ENCODE measurements at places on chromosomes 6 and 20.

- peak; percentile 78 for DNase-seq
Measured at GRCh38 chr20:43949741-43950618, 35.3 kb downstream of the TOX2 start.

DNA sequence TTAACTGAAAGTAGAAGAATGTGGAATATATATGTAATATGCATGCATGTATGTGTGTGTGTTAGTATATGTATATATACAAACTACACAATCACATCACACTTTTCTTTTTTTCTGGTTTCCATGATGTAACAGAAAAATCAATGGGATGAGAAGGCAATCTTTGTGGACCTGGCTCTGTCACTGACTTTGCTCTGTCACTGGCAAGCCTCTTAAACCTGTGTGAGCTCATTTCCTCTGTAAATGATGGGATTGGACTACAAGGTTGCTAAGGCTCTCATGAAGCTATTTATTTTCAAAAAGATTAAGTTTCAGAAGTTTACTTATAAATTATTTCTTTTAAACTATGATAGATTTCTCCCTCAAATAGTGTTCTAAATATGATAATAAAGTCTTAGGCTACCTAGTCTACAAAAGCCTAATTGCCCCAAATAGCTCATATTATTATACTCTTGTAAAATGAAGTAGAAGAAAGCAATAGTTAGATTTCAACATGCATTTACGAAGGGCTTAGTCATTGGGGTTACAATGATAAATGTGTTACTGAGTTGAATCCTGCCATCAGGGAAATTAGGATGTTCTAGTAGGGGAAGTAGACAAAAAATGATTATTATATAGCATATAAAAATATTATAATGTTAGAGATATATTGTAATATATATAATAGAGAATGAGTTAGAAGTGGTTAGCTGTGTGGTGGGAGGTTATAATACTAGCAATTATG is 129.3 kb downstream of the AFG1L start:
- DNase-seq, result no peak

DNA sequence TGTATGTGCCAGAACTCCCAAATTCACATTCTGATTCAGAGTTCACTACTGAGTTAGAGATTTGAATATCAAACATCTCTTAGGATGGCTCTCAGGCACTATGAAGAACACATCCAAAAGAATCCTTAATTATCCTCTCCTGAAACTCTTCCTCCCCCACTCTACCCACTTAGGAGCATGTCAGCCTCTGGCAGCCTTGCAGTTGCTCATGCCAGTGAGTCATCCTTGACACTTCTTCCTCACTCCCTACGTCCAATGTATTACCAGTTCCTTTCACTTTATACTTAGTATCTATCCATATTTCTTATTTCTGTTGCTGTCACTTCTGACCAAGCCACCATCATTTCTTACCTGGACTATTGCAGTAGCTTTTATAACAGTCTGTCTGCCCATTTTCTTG is 192.0 kb upstream of the IMPG1 start:
- no peak for DNase-seq

DNA sequence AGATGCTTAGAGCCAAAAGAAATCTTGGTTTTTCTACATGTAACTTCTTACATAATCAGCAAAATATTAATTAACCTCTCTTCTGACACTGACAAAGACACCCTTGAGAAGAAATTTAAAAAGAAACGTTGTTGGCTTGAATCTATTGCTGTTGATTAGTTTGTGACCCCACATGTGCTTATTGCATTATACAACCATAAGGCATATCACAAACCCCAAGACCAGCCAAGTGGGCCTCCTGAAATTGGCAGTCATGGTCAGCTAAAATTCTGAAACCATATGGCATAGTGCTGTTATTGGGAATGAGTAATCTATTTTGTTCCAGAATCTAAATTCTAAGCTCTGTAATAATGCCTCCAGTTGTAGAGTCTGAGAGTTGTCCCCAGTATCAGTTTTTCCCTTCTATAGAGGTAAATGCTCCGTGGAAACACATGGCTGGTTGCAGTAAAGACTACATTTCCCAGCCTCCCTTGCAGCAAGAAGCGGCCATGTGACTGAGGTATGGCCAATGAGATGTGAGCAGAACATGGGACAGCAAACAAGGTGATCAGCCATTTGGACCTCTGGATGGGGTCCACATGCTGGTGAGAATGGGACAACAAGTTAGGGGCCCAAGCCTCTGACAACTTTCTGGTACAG is 42.3 kb upstream of the PTPN1 start:
- peak; percentile 21 for DNase-seq

DNA sequence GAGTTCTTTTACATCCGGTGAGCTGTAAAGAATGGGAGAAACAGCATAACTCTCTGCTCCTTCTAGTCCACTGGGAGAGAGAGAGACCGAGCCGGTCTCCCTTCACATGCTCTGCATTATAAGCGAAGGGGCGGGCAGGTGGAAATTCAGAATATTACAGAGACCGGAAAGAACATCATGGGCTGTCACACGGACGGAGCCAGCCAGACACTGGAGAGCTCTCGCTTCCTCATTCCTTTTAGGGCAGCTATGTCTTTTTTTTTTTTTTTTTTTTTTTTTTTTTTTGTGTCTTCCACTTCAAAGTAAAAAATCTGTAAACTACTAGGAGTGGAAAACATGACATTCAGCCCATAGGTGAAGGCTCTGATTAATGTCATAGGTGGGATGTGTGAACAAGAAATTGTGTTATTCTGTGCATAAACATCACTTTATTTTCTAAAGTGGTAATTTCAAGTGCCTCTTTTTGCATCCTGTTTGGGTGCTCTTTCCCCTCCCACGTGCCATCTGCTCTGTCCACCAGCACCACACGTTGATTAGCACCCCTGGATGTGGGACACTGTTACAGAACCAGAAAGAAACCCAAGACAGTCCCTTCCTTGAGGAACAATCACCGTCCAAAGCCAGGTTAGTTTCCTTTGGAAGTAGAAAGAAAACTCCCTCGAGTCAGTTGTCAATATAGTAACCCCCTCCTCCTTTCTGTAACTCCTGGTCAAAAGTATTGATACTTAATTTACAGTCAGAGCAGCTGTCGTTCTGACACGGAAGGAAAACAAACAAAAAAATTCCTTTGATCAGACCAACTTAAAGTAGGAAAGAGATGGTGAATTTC is at the start of gene TAGAP:
Gene TAGAP (minus strand): TSS at position 93 of the 829 bp plus-strand sequence. CDS start 845 bp downstream, outside the sequence.
- peak; percentile 92 for DNase-seq

All from CD4-positive, alpha-beta memory T cell (primary cell).